ENCODE measurements at places on chromosomes 12 and 14.

DNA sequence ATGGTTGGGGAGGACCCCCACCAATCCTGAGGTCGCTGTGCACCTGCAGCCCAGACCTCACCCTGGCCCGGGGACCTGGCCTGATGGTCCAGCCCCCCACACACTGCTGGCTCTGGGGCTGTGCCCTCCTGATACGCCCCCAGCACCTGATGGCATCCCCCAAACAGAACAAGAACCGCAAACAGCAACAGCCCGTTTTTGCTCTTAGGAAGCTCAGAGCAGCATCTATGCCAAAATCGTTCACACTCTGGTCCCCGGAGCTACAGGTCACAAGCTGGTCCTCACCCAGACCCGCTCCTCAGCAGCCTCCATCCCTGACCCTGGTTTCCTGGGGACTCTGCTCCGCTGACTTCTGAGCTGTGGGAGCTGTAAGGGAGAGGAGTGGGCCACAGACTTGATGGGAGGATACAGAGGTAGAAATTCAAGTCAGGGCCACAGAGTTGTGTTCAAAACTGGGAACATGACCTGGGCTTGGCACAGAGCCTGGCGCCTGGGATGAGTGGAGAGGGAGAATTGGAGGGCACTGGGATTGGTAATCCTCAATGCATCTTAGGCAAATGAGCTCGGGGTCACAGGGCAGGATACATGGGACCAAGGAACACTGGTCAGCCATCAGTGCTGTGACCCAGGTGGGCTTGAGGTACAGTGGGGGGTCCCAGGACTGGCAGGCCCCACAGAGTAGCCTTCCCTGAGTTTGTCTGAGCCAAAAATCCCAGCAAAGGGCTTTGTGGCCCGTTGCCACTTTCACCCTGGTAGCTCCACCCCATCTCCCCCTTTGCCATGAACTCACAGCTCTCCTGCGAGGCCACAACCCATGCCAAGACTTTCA, 170.9 kb upstream of the RTL1 start:
- DNase-seq: no peak

- DNase-seq: no peak
Measured at GRCh38 chr14:52977798-52978197, 26.9 kb upstream of the FERMT2 start.

GRCh38 chr12:94799136-94799535, 148.8 kb upstream of the TMCC3 start:
- no peak for DNase-seq

DNA sequence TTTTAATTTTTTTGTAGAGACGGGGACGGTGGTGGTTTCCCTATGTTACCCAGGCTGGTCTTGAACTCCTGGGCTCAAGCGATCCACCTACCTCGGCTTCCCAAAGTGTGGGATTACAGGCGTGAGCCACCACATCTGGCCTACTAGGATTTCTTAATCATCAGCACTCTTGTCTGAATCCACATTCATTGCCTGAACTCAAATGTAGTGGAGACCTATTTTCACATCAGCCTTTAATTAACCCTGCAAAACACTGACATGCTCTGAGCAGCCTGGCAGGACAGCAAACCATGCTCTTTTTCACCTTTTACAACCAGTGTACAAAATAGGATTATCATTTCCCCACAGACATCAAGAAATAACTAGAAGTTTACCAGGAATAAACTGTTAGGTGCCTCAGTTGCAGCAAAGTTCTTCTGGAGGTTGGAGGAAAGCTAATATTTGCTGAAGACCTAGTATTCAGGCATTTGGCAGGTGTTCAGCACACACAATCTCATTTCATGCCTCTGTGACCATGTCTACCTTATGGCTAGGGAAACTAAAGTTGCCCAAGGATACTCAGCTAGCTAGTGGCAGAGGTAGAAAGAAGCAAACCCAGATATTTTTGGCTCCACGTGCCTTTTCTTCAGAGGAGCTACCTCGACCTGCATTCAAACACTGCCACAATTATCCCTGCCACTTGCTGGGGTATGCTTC, 37.7 kb downstream of the CFL2 start:
- no peak for DNase-seq

DNA sequence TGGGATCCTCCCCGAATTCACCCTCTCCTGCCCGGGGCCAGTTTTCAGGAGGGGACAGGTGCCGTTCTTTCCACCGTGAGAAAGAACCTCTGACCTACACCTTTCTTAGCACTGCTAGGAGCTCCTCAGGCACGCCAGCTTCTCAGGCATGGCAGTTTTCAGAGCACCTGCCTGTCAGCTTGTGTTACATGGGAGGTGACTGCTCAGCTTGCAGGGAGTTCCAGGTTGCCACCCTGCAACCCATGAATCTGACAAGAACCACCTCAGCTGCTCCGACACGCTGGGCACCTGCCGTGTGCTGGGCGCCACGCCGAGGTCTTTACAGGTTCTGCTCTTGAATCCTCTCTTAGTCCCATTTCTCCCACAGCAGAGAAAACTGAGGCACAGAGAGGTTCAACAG, 12.9 kb downstream of the BRI3BP start:
- DNase-seq: no peak

DNA sequence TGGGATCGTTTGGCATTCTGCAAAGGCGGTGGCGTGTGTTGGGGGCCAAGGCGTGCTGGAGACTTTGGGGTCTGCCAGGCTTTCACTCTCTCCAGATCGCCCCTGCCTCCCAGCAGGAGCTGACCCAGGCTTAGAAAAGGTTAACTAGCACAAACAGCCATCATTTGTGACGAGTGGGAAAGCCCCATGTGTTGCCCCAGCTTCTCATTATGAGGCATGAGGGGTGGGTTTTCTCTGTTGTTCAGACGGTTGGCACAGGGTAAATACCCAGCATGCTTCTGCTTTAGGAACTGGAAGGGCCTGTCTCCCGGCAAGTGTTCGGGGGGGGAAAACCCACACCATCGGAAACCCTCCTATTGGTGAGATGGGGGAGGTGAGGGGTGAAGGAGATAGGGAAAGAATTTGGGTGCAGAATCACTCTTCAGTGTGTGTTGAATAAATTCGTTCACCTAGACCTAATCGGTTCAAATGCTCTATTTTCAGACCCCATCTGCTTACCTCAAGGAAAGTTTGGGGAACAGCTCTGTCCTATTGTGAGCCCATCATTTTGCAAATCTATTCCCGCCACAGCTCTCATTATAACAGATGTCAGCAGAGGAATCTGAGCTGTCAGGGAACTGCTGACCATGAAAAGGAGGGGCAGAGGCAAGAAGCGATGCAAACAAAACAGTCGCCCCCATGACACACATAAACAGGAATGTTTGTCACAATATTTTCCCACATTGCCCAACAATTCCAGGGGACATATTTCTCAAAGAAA, 34.7 kb upstream of the C12orf42 start:
- DNase-seq: no peak

- no peak for DNase-seq
Measured at GRCh38 chr14:103341250-103342129, 7.5 kb downstream of the EIF5 start.

DNA sequence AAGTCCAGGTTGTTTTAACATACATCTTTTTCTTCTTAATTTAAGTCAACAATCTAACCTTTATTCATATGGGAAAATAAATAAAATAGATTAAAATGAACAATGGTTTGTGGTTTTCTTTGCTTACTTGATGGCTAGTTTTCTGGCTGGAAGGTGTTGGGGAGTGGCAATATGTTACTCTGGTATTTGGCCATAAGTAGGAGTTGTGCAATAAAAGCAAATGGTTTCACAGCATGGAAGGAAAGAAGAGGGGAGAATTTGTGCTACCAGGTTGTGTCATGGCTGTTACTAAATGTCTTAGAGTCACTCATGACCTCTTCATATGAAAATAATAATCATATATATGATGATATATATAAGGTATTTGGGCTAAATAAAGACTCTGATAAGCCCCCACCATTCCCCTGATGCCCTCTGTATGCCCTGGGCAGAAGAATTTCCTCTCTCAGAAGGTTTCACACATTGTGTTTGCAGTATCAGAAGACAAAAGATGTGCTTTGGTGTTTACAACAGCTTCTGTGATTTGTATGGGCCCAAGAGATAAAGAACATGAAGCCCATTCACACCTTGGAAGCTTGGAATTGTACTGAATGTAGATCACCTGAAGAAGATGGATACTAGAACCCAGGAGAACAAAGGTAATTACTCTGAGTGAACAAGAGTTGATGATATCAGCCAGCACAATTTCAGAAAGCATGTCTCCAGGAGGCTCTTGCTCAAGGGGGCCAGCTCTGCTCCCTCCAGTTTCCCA, 160.9 kb downstream of the ALG10B start:
- DNase-seq: no peak

DNA sequence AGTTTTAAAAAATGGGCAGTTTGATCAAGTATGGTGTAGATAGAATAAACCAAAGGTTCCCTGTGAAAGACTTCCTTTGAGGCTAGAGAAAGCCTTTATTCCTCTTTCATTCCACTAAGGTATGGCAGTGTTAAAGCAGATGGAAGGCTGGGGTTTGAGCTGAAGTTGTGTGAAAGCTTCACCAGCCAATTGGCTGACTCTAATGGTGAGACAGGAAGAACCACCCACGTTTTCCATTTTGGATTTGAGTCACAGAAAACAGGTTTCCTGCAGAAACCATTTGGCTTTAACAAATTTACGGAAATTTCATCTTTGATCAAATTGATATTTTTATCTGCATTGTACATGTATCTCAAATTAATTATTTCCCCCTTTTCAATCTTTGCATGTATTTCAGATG, 455.0 kb downstream of the PCNX1 start:
- no peak for DNase-seq

GRCh38 chr12:65494537-65494936, 216.1 kb downstream of the MSRB3 start:
- no peak for DNase-seq

- DNase-seq: no peak
Measured at GRCh38 chr12:25131270-25131669, 63.7 kb downstream of the DNAI7 start.

GRCh38 chr12:70364695-70365397, 1.2 kb upstream of the KCNMB4 start:
- DNase-seq: no peak

GRCh38 chr14:66238969-66239368, 247.2 kb upstream of the CCDC196 start:
- no peak for DNase-seq

DNA sequence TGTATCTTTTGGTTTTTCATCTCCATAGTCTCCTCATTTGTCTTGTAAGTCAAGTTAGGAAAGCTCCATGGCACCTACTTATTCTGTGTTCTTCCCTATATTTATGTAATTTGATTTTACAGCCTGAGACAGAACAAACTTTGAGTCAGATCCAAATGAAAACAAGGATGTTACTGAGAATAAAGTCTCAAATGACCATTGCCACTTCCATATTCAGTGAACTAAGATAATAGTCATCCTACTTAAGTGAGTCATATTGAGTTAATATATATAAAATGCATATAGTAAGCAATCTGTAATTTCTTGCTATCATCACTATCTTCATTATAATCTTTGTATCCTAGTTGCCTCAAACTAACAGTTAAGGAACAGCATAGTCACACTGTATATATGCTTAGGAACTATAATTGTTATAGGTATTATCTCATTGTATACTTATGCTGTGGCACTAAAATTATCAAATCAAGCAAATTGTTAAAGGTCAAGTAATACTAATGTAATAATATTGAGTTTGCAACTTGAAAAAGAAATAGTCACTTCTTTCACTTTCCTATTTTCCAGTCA, 30.8 kb downstream of the TMTC3 start:
- DNase-seq: no peak

DNA sequence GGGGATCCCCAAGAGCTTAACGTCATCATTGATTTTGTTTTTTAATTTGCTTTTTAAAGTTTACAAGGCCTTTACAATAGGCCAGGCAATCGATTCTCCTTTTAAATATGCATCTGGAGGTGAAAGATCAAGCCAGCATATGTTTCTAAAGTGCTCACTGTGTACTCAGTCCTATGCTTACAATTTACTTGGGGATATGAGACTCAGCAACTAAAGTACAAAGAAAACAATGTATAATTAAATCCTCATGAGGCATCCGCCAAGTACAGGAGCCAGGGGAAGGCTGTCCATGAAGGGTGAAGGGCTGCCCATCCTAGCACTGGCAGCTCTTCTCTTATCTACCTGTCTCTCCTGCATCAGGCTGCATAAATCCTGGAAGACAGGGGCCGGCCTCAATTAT, 11.8 kb downstream of the CCDC92 start:
- DNase-seq: no peak

GRCh38 chr12:27566626-27567025, 42.6 kb downstream of the PPFIBP1 start:
- DNase-seq: no peak

- DNase-seq: no peak
Measured at GRCh38 chr14:92706386-92706785, 42.0 kb downstream of the LGMN start.

DNA sequence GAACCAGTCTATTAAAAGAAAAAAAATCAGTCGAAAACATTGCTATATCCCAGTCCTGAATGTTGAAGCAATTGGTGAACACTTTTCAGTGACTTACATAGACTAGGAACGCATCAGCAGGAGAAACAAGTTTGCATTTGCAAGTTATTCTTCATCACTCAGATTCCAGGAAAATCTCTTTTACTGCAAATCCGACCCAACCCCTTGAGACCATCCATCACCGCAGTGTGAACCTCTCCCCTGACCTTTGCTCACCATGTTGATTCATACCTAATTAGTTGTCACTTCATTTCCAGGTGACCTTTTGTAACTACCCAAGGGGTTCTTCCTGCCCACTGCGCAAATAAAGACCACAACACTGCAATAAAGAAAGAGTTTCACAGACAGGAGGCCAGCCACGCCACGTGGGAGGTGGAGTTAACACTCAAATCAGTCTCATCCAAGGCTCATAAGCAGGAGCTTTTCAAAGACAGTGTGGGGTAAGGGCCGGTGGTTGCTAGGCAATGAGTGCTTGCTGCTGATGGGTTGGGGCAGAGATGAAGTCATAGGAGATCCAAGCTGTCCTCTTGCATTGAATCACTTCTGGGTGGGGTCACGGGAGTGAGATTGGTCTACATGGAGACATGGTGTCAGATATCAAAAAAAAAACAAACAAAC, 241.3 kb upstream of the TMEM132C start:
- DNase-seq: no peak

GRCh38 chr14:103692159-103692558, 23.1 kb downstream of the XRCC3 start:
- DNase-seq: no peak

DNA sequence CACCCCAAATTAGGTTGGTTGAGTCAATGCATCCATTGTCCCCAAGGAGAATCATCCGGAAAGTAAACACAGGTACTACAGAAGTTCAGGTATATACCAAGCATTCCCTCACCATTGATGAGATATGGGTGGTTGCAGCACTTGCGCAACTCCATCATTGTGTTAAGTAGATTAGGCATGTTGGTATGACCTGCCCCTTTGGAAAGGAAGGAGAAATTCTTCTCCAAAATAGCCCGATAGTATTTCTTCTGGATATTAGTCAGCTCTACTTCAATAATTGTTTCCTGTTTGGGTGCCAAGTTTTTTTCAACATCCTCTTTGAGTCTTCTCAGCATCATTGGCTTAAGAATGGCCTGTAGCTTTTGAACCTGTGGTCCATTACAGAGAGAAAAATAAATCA, 21.3 kb upstream of the SUPT16H start:
- no peak for DNase-seq

DNA sequence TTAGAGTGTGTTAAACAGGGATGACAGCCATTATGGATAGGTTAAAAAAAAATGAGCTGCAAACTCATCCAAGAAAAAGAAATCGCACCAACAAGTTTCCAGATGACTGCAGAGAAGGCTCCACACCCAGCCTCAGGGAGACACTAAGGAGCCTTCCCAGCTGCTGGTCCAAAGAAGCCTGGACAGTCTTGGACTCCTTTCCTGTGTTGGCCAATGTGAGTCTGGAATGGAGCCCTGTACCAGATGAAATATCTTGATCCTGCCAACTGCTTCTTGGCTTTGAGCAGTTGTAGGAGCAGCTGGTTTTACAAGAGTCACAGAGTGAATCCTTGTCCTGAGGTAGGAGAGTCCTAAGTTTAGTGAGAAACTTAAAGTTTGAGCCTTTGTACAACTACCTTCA, 44.5 kb downstream of the SLC38A1 start:
- DNase-seq: peak; percentile 51
